Activated CD4-positive, alpha-beta T cell treated with anti-CD3 and anti-CD28 coated beads for 4 hours (primary cell): ENCODE measurements at places on chromosomes 2 and 18.

- no peak for DNase-seq
These were observed 1.2 kb downstream of the TCF7L1 start for GRCh38 chr2:85134255-85134895.

DNA sequence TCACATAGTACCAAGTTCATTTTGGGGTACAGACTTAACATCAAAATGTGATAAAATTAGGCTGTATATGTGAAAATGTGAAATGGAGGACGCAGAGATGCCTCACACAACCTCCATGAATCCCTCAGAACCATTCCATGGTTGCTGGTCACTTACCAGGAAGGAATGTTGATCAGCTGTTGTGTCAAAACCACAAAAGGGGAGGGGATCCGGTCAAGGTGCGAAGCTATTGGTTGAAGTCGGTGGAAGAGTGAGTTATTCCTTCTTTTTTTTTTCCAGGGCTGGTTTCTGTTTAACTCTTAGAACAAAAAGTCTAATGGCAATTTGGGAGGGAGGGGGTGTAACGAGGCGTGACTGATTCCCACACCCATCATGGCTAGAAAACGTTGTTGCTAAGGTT lies 32.3 kb upstream of the REG3A start:
- DNase-seq: no peak

DNA sequence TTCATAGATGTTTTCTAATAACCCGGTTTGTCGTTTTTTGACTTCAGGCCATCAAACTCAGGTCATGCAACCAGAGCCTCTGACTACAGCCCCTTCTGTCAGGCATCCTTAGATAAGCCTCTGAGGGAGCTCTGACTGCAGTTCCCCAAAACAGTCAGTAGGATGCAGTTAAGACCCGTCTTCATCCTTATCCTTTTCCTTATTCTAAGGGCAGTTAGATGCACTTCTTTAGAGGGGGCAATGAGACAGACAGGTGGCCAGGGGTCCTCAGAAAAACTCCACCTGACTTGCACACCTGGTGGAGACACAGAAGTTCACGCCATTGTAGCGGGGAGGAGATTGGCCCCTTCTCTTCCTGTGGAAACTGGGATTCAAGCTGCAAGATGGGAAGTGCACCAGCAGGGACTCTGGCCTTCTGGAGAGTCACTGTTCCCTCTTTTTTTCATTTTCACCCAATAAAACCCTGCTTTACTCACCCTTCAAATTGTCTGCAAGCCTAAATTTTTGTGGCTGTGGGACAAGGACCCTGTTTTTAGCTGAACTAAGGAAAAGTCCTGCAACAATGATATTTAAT lies 104.8 kb upstream of the TFPI start:
- no peak for DNase-seq

DNA sequence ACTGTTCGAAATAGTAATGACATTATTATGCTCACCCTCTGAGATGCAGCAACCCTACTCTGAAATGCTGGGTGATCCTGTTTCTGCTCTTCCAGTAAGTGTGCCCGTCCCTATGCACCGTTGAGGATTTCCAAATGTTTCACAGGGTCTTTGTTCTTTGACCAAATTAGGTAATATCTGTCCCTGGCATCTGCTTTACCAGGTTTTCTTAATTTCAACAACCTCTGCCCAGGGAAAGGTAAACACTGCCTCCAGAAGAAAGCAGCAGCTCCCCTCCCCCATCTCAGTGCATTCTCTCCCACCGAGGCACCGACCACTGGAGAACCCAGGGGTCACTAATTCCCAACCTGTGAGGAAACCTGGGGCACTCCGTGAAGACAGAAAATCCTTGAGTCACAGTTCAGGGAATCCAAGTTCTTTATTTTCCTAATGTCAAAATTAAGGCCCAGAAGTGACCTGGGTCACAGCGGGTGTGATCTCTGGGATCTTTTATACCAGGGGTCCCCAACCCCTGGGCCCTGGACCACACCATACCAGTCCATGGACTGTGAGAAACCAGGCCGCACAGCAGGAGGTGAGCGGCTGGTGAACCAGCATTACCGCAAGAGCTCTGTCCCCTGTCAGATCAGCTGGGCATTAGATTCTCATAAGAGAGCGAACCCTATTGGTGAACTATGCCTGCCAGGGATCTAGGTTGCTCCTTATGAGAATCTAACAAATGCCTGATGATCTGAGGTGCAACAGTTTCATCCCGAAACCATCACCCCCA lies 1.2 kb upstream of the GRB14 start:
- no peak for DNase-seq

GRCh38 chr2:160828076-160828475 lies 332.2 kb upstream of the TANK start:
- DNase-seq: no peak
